NCI-H774 (cell line): ENCODE measurements at places on chromosomes 3 and 15.

DNA sequence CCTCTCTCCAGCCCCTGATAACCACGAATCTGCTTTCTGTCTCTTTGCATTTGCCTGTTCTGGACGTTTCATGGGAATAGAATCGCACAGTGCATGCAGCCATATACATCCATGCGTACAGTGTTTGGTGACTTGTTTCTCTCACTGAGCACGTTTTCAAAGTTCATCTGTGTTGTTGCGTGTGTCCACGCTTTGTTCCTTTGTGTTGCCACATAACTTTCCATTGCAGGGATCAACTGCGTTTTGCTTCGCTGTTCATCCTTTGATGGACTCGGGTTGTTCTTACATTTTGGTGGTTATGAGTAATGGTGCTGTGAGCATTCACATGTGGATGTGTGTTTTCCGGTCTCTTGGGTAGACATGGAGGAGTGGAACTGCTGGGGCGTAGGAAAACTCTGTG lies 56.4 kb upstream of the TAMM41 start:
- no peak for DNase-seq

DNA sequence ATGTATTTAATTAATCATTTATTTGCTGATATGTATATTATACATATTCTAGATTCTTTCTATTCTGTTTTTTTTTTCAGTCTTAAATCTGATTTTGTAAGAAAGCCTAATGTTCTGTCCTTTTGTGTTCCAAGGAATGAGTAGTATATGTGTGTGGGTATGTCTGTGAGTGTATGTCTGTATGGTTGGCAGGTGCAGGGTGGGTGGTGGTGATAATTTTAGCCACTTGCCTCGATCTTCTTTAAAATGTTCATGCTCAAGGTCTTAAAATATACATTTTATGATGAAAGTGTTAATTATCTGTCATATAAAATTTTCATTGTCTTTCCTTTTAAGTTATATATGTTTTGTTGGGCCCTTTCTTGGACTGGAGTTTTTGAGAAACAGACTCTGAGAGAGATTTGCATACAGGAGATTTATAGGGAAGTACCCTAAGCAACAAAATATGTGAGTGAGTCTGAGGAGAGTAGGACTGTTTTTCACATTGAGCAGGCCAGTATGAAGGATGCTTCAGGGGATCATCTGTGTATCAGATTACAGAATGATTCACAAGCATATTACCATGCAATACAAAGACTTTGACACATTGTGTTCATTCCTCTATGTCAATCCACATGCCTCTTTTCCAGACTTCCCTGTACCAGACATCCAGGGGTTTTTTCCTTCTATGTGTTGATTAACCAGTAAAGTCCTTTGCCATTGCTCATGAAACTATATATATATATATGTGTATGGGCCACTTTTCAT lies 211.0 kb upstream of the DPPA4 start:
- DNase-seq = no peak

GRCh38 chr3:124119056-124119716 lies 127.3 kb upstream of the ROPN1 start:
- DNase-seq = no peak

- DNase-seq = no peak
These were observed 37.7 kb upstream of the SAMMSON start for GRCh38 chr3:69961706-69962439.

- DNase-seq = no peak
These were observed 17.0 kb upstream of the PPM1L start for GRCh38 chr3:160739079-160739478.

GRCh38 chr3:148023994-148024393 lies 614.8 kb downstream of the ZIC1 start:
- no peak for DNase-seq

GRCh38 chr3:185200639-185201038 lies 47.8 kb upstream of the C3orf70 start:
- DNase-seq = no peak

DNA sequence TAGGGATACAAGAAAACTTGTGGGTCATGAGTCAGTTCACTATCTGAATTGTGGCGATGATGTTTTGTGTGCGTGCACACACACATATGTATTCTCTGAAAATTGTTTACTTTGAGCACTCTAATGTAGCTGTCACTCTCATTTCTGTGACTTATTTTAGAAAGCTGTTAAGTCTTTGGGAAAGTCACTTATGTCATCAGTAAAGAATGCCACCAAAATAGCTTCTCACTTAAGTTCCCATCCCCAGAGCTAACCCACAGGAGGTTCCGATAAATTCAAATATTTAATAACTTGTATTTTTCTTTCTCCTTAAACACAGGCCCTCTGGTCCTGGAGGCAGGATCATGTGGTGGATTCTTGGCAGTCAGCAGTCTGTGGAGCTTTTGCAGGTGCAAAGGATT lies 138.3 kb downstream of the LRIG1 start:
- DNase-seq = no peak

- no peak for DNase-seq
These were observed 197.2 kb downstream of the EDEM1 start for GRCh38 chr3:5384557-5385236.

DNA sequence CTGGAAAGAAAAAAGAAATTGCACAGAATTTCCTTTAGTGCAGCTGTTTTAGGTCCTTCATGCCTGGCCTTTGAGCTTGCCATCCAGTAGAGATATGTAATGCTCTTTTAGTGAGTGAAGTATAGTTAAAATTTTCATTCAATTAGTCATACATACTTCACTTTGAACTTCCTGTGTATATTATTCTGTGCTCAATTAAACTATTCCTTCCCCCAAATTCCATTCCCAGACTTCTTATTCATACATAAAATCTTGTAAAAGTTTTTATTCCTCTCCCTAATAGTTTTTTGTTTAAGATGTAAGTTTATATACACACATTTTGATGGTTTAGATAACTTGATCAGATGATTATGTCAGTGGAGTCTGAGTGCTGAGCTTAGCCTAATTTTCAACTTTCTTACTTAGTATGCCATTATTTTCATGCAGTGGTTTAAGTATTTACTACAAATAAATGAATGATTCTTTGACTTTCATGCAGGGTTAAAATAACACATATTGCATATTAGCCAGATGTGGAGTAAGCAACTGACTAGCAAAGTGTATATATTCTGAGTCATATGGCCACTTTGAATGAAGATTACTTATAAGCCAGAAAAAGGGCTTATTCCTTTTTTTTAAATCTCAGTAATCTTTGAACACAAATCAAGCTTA lies 42.5 kb upstream of the ABHD10 start:
- no peak for DNase-seq

DNA sequence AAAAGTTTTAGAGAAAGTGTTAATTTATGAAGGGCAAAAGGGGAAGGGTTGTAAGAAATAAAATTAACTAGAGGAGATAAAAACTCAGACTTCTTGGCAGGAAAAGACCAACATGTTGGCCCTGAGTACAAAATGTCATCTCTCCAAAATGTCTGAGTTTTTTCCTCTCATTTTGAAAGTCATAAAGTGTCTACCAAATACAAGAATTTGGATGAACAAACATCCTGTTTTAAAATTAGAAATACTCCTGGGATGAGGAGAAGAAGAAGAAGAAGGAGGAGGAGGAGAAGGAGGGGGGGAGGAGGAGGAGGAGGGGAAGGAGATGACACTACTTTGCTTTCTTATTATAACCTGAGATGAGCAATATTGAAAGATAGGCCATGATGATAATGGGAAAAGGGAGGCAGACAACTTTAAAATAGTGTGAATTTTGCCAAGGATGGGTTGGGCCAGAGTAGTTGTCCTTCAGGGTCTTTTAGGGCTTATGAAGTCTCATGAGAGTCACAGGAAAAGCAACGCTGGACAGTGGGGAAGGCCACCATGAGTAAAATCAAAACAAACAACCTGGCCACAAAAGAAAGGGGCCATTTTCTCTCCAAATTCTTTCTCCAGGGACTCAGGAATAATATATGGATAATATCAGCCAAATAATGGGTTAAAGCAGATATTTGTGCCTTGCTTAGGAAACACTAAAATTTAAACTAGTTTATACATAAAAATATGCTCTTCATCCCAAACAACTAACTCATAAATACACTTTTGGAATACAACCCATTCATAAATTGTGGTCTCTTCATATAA lies 632.9 kb downstream of the EPHA3 start:
- DNase-seq = no peak

- no peak for DNase-seq
These were observed 22.6 kb upstream of the FSTL1 start for GRCh38 chr3:120473389-120473788.

DNA sequence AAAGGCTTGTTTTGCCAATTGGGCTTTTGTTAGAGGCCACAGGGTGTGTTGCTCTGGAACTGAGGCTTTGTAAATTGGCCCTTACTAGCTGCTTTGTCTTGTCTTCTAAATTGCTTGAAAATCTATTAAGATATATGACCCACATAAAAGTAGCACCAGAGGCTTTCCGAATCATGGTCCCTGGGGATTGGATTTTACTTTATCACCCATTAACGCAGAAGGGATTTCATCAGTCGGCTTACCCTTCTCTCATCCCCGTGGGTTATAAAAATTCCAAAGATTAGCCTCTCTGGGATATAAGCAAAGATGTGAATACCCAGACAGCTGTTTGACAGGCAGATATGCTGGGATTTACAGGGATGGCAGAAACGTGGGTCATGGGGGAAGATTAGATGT lies 98.3 kb upstream of the CHL1 start:
- DNase-seq = no peak

DNA sequence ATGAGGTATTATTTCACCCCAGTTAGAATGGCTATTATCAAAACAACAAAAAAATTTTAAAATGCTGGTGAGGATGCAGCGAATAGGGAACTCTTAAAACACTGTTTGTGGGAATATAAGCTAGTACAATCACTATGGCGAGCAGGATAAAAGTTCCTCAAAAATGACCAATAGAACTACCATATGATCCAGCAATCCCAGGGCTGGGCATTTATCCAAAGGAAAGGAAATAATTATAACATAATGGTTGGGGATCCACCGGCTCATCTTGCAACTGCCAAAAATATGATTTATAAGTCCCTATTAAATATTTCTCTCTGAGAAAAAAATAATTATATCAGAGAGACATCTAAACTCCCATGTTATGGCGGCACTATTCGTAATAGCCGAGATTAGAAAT lies 127.6 kb upstream of the MME start:
- no peak for DNase-seq

- no peak for DNase-seq
These were observed 340.1 kb downstream of the RORA start for GRCh38 chr15:60889006-60889405.

GRCh38 chr3:189683546-189684255 lies 52.5 kb downstream of the TP63 start:
- DNase-seq = no peak

DNA sequence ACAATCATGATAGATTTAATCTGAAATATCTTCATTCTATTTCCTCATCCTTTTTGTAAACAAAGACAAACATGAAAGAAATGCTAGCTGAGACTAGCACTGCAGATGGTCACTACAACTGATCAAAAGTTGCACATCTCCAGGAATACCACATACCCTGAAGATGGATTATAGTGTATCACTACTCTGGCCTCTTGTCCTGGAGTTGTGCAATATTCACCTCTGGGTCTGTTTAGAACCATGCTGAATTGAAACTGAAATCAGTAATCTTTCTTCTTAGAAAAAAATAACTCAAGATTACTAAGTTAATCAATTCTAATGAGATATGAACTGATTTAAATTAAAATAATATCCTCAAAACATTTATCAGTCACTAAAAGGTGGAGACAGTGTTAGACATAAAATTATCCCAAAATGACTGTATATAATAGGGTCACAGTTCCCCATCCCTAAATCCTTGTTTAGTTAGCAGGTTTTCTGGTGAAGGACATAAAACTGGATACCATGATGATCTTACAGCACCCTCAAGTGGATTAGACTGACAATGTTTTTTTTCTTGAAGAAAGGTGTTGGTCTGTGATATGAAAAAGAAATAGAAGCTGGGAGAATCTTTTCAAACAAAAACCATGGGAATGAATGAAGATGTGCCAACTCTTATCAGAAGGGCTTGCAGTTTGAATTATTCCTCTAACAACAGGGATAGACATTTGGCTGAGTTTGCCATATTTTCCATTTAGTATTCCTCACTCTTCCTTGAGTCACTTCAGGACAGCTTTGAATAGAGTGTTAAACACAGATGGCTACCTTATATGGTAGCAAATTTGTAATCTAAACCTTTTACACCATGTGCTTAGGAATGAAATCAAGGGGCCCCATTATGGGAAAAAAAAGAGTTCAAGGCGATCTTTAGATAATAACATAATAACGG lies 7.1 kb upstream of the TTC14 start:
- peak; percentile 40 for DNase-seq
